A549 treated with ZK216348 at 1 μM for 4 hours (cell line): ENCODE measurements at places on chromosomes 3 and 15. TPM values are rescaled to one million over a fixed set of nuclear protein-coding genes. Genes with fewer than 3 reads are reported as not detected.

The FOXL2NB gene
- 0.95 to 1.5 TPM (median 1.3 TPM) in 5 replicates for total RNA-seq

The RAD51 gene
- 17.8 to 23.9 TPM (median 18.4 TPM) in 5 replicates for total RNA-seq

The STRIT1 gene
- total RNA-seq, result not detected in 5 replicates

The SCG5 gene
- 2.3 to 4.4 TPM (median 2.7 TPM) in 5 replicates for total RNA-seq

The CPEB1 gene
- 2.8 to 3.9 TPM (median 3.0 TPM) in 5 replicates for total RNA-seq

The AGBL1 gene
- not detected in 5 replicates for total RNA-seq

The PAQR5 gene
- 65.5 to 118 TPM (median 110 TPM) in 5 replicates for total RNA-seq

The SOX14 gene
- total RNA-seq, result not detected in 5 replicates

The SPINK8 gene
- not detected in 5 replicates for total RNA-seq

The SPRED1 gene
- 6.2 to 9.7 TPM (median 8.7 TPM) in 5 replicates for total RNA-seq

The P2RY13 gene
- not detected in 5 replicates for total RNA-seq

The PRRT3 gene
- 0.66 to 1.8 TPM (median 1.5 TPM) in 5 replicates for total RNA-seq

The GABRA5 gene
- 84.5 to 124 TPM (median 113 TPM) in 5 replicates for total RNA-seq

The DMXL2 gene
- total RNA-seq, result 13.0 to 20.7 TPM (median 18.5 TPM) in 5 replicates

The C3orf80 gene
- total RNA-seq, result 1.5 to 2.1 TPM (median 1.8 TPM) in 5 replicates

The KNG1 gene
- 0.09 TPM in 1 of 5 replicates, not detected in the others for total RNA-seq

The DHX36 gene
- total RNA-seq, result 54.5 to 72.7 TPM (median 61.5 TPM) in 5 replicates

The PLIN1 gene
- 0.09 to 0.11 TPM (median 0.10 TPM) in 3 of 5 replicates, not detected in the others for total RNA-seq

The IDH2 gene
- total RNA-seq, result 37.7 to 52.5 TPM (median 43.7 TPM) in 5 replicates

The CDHR4 gene
- total RNA-seq, result 0.13 to 0.35 TPM (median 0.23 TPM) in 5 replicates

The SNTN gene
- total RNA-seq, result not detected in 5 replicates

The CYP1A1 gene
- total RNA-seq, result 1.4 to 2.1 TPM (median 1.8 TPM) in 5 replicates

The CORO2B gene
- 2.4 to 3.9 TPM (median 3.1 TPM) in 5 replicates for total RNA-seq

The MYRIP gene
- total RNA-seq, result not detected in 5 replicates

The ACKR4 gene
- total RNA-seq, result not detected in 5 replicates

The HACD2 gene
- 25.2 to 42.0 TPM (median 35.5 TPM) in 5 replicates for total RNA-seq

The GOLGA6A gene
- 0.06 TPM in 1 of 5 replicates, not detected in the others for total RNA-seq

The HTD2 gene
- total RNA-seq, result 6.0 to 8.3 TPM (median 7.5 TPM) in 5 replicates

The SLC6A20 gene
- 0.06 to 0.20 TPM in 2 of 5 replicates, not detected in the others for total RNA-seq

The CHRNA7 gene
- 2.8 to 5.2 TPM (median 3.6 TPM) in 5 replicates for total RNA-seq

The TRIM42 gene
- not detected in 5 replicates for total RNA-seq

The TGM4 gene
- 0.08 to 0.12 TPM in 2 of 5 replicates, not detected in the others for total RNA-seq

The SLC33A1 gene
- 12.0 to 17.5 TPM (median 16.2 TPM) in 5 replicates for total RNA-seq

The CSPG4 gene
- 0.04 to 0.27 TPM (median 0.09 TPM) in 5 replicates for total RNA-seq

The MNS1 gene
- total RNA-seq, result 2.0 to 5.1 TPM (median 3.5 TPM) in 5 replicates

The GMNC gene
- total RNA-seq, result not detected in 5 replicates
